ENCODE measurements at places on chromosomes 6 and 20.

- no peak for DNase-seq
These were observed 470 bp downstream of the COL20A1 start for GRCh38 chr20:63293456-63293855.

DNA sequence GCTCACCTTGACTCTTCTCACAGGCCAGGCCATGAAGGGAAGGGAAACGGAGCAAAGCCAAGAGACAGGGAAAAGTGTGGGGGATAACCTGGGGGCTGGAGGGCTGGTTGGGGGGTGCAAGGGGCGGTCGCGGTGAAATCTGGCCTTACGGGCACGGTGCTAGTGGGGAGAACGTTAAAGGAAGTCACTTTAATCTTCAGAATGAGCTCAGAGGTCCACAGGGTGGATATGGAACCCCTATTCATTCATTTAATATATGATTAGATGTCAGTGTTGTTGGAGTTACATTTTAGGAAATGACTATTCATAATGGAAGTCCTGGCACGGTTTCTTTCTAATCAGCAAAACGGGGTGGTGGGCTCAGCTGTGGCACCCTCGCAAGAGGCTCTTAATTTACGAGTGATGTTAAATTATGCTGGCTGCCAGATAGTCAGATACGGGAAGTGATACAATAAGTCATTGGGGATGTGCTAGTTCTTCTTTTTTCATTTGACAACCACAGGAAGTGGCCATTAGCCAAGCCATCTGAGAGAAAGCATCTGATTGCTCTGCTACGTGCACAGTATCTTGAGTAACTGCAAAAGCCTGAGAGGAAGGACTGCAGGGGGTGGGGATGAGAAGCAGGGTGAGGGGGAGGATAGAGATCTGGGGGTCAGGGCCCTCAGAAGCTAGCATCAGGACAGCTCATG, 253.0 kb downstream of the QKI start:
- DNase-seq: peak; percentile 87

DNA sequence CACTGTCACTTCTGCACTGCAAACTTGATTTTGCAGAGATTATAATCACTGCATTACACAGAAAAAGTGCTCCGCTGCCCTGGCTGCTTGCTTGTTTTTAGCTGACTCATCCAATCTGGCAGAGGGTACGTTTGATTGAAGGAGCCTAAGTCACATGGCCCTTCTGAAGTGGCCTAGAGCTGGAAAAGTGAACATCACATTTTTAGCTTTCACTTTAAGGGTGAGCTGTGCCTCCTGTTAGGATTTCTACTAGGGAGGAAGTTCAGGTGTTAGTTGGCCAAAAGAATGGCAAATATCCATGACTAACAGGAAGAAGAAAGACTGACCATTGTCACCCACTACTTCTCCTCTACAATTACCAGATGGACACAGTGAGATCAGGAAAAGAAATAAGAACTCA, 889.1 kb upstream of the MAP3K7 start:
- peak; percentile 9 for DNase-seq

GRCh38 chr6:105675715-105676397, 273.0 kb upstream of the PREP start:
- peak; percentile 33 for DNase-seq

DNA sequence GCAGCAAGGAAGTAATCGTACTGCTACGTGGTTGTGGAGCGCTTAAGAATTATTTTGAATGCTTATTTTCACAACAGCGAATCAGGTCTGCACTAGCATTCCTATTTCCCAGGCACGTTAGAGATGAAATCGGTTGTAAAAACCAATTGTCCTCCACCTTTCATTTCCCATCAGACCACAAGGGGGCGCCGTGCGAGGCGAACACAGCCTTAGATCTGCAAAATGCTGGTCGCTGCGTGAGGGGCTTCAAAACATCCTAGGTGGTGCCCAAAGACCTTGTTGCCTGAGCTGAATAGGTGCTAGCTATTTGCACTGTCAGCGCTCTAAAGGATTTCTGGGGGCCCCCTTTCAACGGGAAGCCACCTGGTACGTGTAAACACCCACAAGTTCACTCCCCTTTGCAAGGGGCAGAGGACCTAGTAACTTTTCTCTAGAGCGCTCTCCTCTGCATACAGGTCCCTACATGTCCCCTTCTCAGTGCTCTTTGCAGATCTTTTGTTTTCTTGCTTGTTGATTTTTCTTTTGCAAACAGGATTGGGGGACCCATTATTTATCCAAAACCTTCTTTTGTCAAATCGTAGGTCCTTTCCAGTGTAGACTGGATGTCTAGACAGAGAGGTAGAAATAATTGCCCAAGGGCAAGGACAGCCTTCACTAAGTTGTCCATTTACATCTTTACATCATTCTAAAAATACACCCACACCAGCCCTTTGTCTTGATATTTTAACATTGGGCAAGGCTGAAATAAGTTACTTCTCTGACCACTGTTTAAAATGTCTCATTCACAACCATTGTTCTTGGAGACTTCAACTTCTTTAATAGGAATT, 59.8 kb downstream of the NEDD9 start:
- peak; percentile 66 for DNase-seq

DNA sequence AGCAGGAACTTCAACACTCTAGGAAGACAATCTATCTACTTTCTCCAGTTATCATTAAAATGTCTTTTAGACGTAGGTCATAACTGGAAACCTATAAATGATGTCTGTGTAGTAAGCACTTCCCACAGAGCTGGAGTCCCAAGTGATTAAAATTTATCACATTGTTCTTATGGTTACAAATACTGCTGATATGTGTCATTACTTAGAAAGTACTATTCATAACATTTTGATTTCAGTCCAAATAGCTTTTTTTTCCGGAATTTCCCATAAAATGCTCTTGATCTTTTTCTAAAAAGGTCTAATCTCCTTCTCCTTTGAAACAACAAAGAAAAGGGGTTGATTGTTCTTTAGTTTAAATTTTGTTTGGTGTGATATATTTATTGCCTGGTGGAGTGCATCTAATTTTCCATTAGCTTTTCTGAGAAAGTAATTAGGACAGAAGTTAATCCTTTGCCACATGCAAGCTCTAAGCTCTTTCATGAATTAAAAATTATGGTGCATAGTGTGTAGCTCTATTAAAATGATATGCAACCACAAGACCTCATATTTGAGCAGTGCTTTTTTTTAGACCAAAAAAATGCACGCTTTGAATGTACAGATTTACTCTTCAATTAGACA, 132.7 kb upstream of the TCF21 start:
- DNase-seq: no peak

DNA sequence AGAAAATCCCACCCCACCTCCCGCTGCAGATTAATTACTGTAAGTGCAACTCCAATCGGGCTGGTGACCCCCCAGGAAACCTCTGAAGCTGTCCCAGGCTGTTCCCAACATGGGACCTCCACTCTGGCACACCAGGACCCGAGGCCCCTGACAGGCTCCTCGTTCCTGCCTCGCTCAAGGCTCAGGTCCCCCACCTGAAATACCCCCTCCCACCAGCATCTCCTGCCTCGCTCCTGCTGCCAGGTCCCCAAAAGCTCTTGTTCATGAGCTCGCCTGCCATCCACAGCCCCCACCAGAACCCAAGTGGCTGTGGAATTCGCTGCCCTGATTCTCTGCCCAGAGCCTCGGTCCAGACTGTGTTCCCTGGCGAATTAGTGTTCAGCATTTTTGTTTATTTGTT, 26.1 kb downstream of the NPEPL1 start:
- peak; percentile 15 for DNase-seq

DNA sequence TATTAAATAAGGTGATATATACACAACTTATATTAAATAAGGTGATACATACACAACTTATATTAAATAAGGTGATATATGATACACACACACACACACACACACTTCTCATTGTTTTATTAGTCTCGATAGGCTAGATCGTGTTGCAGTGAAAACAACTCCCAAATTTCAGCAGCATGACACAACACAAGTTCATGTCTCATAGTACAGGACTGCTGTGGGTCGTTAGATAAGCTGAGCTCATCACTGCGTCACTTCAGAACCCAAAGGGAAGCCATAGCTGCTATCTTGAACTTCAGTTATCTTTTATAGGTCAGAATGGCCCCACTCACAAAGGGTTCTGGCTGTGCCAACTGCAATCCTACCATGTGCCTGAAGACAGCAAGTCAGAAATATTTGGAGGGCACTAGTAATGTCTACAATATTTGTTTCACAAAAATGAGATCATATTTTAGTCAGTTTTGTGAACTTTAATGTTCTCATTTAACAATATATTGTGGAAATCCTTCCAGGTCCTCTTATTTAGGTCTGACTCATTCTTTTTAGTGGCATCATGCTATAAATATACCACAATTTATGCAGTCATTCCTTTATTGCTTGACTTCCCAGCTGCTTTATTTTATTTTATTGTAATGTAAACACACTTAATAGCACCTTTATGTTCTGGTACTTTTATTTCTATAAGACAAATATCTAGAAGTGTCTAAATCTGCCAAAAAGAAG, 290.2 kb downstream of the PHACTR1 start:
- no peak for DNase-seq

GRCh38 chr20:13291157-13291556, 70.1 kb downstream of the ISM1 start:
- no peak for DNase-seq

DNA sequence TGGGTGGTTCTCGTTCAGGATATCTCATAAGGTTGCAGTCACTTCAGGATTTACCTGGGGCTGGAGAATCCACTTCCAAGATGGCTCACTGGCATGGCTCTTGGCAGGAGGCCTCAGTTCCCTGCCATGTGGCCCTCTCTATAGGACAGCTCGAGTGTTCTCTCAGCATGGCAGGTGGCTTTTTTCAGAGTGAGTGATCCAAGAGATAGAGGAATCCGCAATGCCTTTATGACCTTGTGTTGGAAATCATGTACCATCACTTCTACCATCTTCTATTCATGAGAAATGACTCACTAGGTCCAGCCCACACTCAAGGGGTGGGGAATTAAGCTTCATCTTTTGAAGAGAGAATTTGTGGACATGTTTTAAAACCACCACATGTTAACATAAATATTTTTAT, 37.8 kb downstream of the PPP1R16B start:
- no peak for DNase-seq

GRCh38 chr20:7692478-7692877, 247.8 kb downstream of the HAO1 start:
- no peak for DNase-seq

Data from GM13976 (cell line).